ENCODE measurements at places on chromosomes 1 and 21.

- DNase-seq, result no peak
These were observed 34.6 kb downstream of the TMEM63A start for GRCh38 chr1:225847610-225848009.

DNA sequence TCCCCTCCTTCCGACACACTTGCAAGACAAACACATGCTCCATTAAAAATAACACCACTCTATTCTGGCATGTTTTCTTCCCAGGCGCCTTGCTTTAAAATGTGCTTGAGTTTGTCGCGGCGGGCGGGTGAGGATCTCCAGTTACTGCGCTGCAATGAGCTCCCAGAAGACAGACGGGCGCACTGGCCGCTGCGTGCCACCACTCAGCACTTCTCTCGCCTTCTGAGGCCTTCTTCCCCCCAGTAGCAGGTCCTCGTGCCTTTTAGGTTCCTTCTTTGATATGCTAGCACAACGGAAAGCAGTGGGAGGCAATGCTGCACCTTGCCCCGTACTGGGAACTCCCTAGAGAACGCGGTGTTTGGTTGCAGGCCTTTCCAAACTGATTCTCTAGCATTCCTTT, 279.5 kb upstream of the NR5A2 start:
- no peak for DNase-seq

GRCh38 chr21:44279354-44280260, 6.1 kb upstream of the AIRE start:
- no peak for DNase-seq

GRCh38 chr21:19198801-19199200, 795.2 kb upstream of the TMPRSS15 start:
- no peak for DNase-seq

GRCh38 chr1:3000214-3000613, 21.1 kb upstream of the ACTRT2 start:
- no peak for DNase-seq

DNA sequence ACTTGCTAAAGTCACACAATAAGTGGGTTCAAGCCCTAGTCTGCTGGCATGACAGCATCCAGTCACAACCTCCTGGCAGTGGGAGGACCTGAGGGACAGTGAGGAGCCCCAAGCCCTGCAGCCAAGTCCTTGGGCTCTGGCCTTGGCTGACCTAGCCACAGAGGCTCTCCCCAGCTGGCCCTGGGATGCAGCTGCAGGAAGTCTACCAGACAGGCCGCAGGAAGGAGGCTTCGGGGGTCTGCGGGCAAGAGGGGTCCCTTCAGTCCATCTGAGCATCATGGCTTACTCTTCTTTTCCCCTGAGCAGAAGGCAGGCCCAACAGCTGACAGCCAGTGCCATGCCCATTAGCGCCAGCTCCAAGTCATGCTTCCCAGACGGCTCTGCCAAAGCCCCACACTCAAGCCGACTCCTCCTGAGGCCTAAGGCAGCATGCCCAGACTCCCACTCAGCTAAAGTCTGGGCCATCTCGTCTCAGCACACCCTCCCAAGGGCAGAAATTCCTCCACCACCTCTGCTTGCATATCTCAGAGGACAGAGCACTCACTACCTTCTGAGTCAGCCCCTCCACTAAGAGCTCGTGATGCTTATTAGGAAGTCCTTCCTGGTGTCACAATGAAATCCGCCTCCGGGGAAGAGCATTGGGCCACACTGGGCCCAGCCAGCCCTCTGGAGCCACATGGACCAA, 20.1 kb downstream of the SLC1A7 start:
- no peak for DNase-seq

All from activated T-cell treated with anti-CD3 and anti-CD28 coated beads for 24 hours (primary cell).